ENCODE measurements at places on chromosomes 16 and 17.
A peak's percentile ranks its signal among the peaks of the same experiment; 100 is the strongest.

DNA sequence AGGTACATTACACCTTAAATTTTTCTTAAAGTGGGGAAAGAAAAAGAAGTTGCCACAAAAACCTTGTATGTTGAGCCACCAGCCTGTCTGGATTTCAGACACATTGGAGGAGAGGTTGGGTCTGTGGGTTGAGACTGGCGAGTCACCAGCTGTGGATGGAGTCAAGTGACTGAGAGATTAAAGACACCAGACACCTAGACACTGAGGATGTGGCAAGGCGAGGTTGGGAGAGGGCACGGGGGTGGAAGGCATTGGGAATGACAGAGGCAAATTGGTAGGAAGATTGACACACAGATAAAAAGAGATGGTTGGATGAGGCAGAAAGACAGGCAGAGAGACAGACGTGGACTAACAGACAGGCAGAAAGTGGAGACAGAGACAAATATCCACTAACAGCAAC, 49.6 kb downstream of the KCNJ12 start:
- DNase-seq, result no peak

DNA sequence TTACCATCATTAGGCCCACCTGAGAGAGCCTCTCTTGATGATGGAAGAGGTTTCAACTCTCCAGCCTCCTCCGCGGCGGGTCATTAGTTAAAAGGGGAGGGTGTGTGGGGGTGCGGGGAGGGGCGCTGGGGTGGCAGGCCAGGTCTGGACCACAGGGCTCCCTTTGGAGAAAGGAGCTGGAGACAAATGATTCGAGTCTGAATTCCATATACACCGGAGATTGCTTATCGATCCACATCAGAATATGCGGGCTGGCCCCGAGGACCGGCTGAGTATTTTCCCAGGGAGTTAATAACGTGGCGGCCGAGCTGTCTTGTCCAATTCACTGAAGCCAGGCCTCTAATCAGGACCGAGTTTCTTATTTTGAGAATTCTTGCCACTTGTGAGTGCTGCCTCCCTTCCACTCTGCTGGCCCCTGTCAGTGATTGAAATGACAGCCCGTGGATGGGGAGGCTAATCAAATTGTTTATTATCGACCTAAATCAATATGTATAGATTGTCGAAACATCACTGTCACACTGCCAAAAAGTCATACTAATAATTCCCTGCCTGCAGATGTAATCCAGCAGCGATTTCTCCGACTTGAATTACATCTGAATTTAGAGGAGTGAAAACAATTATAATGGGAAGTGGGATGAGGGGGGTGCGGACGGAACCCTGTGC, 202.7 kb downstream of the SALL1 start:
- DNase-seq, result no peak

GRCh38 chr17:72419866-72420774, 299.3 kb downstream of the SOX9 start:
- DNase-seq, result no peak

DNA sequence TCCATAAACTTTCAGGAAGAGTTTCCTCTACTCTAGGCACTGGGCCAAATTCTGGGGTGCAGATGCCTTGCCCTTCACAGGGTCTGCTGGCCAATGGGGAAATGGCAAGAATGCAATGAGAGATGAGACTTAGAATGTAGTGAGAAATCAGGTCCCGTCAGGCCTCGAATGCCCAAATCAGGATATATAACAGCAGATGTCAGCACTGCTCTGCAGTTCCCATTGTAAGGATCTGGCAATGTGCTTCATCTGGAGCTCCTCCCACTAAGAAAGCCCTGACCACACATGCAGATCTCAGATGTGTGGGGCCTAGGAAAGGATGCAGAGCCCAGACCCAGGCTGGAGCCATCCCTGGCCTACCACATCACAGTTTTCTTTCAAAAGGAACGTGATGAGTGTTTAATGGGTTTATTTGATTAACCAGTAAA, 13.9 kb upstream of the LPCAT2 start:
- DNase-seq, result no peak

- DNase-seq, result no peak
Measured at GRCh38 chr17:74049967-74050458, 153.5 kb upstream of the RPL38 start.

- no peak for DNase-seq
Measured at GRCh38 chr17:78727476-78728229, 54.4 kb downstream of the CYTH1 start.

DNA sequence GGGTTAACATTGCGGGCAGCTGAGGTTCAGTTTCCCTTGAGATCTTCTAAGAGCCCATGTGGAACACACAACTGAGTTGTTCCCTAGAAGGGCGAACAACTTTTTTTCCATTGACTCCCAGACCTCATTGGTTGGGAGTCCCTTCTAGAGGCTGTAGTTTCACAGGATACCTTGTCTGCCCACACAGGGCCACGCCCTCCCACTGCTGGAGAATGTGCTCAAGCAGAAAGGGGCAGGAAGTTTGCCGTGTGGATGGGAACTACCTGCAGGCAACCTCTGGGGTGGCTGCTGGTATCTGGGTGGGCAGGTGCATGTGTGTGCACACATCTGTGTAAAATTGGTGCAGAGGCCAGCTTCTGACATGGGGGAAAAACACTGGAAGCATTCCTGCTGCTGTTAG, 178.8 kb upstream of the PSMD7 start:
- no peak for DNase-seq

DNA sequence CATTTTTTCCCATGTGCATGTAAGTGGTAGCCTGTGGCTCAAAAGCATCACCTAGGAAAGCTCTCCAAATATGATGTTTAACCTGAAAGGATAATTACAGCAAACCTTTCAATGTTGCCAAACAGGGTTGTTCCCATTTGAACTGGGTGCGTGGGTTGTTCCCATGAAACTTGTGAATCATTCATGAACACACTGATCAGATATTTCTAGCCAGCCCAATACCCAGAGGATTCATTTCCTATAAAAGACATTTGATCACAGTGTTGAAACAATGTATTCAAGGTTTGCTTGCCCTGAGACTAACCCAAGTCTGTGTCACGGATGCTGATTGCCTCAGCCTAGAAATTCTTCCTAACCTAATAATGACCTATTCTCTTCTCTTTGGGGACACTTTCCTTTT, 12.9 kb downstream of the KRT39 start:
- DNase-seq, result peak; percentile 6

DNA sequence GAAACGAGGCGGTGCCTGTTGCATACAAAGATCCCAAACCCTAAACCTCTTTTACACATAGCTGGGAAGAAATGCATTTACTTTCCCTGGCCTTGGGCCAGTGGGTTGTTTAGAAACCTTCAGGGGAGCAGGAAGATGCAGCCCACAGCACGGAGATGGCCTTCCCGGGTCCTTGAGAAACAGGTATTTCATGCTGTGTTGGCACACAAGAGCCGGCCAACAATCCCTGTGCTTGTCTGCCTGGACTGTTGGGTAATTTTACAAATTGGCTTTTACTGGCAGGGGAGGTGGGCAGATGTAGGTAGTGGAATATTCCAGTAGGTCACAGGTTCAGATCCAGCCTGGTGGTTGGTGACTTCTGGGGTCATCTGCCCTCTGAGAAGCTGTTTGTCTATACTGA, 148.0 kb downstream of the FOXL1 start:
- no peak for DNase-seq

- DNase-seq, result no peak
Measured at GRCh38 chr16:68100488-68100887, 15.3 kb downstream of the NFATC3 start.

GRCh38 chr16:1194665-1195392, 30.2 kb downstream of the TPSG1 start:
- DNase-seq, result peak; percentile 38

- DNase-seq, result no peak
Measured at GRCh38 chr16:20798364-20798763, 7.9 kb downstream of the ERI2 start.

DNA sequence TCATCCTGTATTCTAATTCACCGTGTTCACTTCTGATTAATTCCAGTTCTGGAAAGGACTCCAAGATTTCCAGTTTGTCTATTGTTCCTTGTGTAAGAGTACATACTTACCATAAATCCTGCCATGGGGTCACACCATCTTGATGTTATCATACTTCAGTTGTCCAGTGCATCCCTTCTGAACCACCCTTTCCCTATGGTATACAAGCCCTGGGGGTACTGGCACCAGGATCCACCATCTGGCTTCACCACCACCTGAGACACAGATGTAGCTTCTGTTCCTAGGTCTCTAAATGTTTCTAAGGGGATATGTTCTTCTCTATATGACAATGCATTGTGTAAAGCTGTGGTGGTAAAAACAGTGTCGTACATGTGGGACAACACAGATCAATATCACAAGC, 21.2 kb downstream of the SGF29 start:
- no peak for DNase-seq

DNA sequence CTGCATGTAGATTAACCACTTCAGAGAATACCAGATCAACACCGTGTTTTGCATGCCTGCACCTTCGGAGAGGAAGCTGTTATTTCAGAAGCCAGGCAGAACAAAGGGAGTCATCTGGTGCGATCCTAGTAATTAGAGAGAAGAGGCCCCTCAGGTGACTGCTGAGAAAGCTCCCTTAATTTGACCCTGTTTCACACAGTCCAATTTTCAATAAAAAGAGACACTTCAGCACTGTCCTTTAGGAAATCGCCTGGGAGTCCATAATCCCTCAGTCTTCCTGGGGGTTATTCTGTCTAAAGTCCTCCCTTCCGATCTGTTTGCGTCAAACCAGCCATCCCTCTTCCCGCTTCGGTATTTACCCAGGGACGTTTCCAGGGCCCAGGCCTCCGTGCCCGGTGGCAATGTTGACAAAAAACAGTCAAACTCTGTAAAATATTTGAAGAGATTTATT, 23.4 kb upstream of the TNRC6C start:
- DNase-seq, result no peak

- no peak for DNase-seq
Measured at GRCh38 chr17:3039736-3040135, 23.7 kb downstream of the OR1D5 start.

DNA sequence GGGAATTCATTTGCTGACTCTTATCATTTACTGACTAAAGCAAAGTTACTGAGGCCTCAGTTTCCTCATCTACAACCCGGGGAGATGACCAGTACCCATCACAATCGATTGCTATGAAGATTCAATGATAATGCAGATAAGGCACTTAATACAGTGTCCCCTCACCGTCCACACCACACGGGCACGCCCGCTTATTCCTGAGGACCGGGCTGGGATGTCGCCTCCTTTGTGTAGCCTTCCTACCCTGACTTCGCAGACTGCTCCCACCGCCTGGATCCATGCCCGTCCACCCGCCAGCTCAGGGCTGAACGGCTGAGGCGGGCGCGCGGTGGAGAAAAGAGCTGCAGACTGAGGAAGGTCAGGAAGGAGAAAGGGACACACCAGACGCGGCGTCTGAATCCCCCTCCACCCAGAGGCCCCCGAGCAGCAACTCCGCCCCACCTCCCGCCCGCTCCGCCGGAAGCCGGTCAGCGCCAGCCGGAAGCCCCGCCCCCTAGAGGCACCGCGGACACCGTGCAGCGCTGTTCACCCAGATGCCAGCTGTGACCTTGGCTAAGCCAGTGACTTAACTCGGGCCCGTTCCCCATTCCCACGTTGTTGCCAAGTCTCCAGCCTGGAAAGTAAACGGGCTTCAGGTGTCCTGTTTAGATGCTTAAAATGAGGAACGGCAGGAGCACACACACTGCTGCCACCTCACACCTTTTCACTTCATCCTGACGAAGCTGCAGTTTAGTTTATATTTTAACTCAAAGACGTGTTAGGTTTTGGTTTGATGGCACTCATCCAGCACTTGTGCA, at the start of gene KRABD2:
Gene KRABD2, minus strand, starts transcription at position 434 of the 797 bp plus-strand sequence.
- DNase-seq, result peak; percentile 93

- DNase-seq, result no peak
Measured at GRCh38 chr16:29230671-29231096, 175.8 kb downstream of the NPIPB11 start.

DNA sequence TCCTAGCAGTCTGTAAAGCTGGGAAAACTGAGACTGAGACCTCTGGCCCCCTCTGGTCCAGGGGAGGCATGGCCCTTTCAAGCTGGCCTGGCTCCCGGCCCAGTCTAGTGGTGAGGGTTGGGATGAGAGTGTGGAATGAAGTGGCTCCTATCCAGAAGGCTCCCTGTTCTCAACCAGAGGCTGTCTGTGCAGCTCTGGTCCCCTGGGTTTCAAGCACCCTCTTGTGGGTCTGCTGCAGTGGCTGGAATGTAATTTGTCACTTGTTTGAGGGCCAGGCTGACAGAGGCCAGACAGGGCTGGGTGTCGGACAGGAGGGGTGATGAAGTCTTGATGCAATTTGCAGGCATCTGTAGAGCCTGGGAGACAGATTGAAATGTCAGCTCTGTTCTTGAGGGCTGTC, 22.1 kb upstream of the PHF12 start:
- no peak for DNase-seq

DNA sequence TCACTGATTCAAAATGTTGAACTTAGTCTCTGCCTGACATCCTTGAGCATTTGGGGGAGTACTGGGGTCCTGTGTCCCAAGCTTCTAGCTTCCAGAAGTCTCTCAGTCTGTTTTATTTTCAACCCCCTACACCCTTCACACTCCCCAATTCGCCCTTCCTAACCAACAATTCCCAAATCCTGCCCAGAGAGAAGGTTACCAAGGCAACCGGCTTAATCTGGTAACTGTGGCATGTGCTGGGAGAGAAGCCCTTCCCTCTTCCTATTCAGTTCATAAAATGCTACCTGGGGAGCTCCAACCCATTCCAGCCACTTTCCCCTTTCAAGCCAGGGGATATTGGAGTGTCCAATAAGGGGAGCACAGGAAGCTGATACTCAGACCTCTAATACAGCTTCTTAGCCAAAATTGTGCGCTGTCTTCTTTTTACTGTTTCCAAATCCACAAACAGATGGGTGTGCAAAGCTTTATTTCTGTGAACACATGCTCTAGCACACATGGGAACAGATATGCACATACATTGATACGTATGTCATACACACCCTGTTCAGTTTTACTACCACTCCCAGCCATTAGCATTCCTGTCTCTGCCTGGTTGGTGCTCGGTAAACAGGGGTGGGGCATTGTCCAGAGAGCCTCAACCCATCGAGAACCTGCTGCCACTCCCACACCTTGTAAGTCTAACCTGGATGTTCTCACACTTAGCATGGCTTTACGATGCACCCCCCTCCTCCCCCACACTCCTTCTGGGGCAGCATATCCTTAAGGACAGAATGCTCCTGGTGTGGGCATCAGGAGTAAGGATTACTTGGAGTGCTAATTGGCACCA, 1.1 kb upstream of the RAPGEFL1 start:
- no peak for DNase-seq

DNA sequence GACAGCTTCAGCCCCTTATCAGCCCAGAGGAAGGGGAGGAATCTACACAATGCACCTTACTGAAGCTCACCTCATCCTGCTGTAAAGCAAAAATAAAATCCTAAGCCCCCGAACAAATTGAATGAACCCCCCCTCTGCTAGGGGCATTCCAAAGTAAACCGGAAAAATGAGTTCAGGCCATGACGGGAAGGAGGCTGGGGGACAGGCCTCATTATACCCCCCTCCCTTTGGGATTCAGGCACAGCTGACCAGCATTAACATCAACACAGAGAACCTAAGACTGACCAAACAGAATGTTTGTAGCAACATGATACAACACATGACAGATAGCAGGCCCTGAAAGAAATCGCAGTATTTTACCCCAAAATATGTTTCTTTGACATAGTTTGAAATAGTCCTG, 64.2 kb downstream of the DNAH17 start:
- no peak for DNase-seq

GRCh38 chr17:62892870-62893338, 73.1 kb upstream of the TANC2 start:
- peak; percentile 10 for DNase-seq

GRCh38 chr17:1399679-1400512, at the start of gene YWHAE:
TSS of gene YWHAE (minus strand) at chr17:1400222. CDS start at chr17:1400110, 112 bp downstream.
- DNase-seq, result peak; percentile 97

GRCh38 chr17:17356149-17356930, 53.2 kb downstream of the NT5M start:
- DNase-seq, result peak; percentile 74

- DNase-seq, result no peak
Measured at GRCh38 chr17:74219576-74220133, 6.3 kb downstream of the TTYH2 start.

Data from stimulated activated CD4-positive, alpha-beta T cell treated with anti-CD3 and anti-CD28 coated beads, Interleukin-2, amount 100 ng/mL, for 24 hours (primary cell).